GM23248 (cell line): ENCODE measurements at places on chromosomes 2 and 18.

- DNase-seq: no peak
Measured at GRCh38 chr2:224591220-224591619, 6.1 kb upstream of the CUL3 start.

DNA sequence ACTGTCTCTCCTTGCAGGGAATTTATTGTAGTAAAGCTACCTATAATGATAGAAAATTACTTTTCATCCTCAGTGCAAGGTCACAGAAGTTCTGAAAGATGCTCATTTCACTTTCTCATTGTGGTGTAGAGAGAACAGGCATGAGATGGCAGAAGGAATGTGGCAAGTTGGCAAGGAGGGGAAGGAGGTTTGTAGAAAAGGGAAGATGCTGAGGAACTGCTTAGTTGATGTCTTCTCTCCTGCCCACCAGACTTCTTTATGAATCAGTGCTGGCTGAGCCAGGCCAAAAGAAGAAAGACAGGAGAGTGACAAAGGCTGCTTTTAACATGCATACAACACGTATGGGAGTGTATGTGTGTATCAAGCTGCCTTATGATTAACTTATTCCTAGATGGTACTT, 164.4 kb downstream of the PRPF40A start:
- DNase-seq: peak; percentile 28

DNA sequence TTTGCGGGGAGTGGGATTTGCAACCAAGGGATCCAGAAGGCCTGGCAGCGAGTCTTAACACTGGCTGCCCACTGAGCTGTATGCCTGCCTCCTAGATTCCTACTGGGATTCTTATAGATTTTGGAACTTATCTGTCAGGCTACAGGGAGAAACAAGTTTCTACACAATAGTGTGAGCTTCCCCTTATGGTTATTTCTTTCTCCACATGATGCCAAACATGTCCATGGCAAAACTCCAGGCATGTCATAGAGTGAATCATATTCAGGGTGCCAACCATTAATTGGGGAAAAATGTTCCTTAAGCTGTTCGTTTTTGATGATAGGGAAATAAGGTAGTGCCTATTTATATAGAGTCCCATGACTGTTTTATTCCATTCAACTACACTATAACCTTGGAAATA, 1185.2 kb upstream of the CELF4 start:
- no peak for DNase-seq

DNA sequence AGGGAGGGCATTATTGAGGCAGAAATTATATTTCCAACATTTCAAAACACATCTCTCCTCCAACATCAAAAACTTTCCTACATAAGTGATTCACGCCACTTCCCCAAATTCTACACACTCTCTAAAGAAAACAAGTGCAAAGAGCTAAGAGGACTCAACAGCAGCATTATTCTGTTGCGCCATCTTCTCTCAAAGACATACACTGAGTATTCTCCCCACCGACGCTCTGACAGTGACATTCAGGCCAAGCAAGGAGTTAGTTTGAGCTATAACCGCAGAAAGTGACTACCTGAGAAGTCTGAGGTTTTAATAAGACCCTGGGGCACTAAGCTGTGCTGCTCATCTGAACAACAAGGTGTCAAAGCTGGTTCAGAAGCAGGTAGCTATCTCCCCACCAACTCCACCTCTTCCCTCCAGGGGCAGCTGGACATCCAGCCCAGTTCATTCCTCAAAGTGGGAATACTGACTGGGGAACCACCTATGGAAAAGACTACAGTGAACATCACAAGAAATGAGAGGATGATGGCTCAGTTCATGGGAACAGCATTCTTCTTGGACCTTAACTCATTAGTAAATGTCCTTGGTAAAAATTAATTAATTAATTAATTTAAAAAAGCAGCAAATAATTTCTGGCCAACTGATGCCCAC, 309.5 kb upstream of the CCDC68 start:
- DNase-seq: no peak

- DNase-seq: peak; percentile 49
Measured at GRCh38 chr2:192124571-192124970, 70.2 kb downstream of the TMEFF2 start.

- peak; percentile 40 for DNase-seq
Measured at GRCh38 chr2:172283476-172283875, 143.9 kb upstream of the ITGA6 start.

DNA sequence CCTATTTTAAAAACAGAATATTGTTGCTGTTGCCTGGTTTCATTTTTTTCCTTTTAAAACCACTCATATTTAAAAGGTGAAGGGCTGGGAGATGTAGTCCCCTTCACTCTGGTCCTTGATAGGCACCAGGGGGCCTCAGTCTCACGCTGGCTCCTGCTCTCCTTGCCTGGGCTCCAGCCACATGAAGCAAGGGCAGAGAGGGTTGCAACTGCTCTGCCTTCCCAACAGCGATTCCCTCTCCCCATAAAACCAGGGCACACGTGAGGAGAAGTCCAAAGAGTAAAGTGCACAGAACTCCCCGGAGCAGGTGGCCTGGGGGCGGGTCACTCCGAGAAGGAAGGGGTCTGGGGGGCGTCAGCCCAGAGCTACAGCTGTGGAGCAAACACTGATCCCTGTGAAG, 12.8 kb downstream of the TMEM127 start:
- DNase-seq: no peak

- no peak for DNase-seq
Measured at GRCh38 chr2:185208261-185208660, 530.3 kb upstream of the FSIP2 start.

GRCh38 chr18:57791911-57792310, 11.2 kb downstream of the ATP8B1 start:
- DNase-seq: peak; percentile 16

DNA sequence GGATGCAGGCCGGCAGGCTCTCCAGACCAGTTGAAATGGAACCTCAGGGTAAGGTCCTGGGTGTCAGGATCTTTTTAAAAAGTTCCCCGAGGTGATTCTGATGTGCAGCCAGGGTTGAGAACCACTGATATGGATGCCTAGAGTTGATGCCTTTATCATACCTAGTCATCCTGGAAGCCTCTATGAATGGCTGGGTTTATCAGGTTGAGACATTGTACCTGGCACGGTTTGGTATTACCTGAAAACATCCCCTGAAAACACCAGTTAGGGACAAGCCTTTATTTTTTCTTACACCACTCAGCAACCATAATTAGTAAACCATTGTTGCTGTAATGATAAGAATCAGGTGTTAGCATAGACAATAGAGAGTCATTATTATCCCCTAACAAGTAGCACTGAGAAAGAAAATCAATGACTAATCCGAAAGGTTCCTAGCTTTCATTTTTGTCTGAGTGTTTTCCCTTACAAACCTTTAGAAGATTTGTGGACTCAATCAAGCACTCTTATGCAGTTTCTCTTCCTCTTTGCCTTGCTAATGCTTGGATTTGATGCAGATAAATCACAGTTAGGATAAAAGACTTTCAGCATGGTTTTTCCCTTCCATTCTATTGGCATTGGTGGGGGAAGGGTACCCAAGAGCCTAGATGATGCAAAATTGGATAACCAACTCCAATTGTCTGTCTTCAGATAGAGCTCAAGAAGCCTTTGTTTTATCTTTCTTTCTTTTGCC, 116.5 kb upstream of the LYPD6 start:
- DNase-seq: no peak

- no peak for DNase-seq
Measured at GRCh38 chr2:128941751-128942150, 623.1 kb upstream of the HS6ST1 start.

GRCh38 chr2:95284886-95285541, 10.8 kb downstream of the PROM2 start:
- peak; percentile 17 for DNase-seq

- no peak for DNase-seq
Measured at GRCh38 chr2:207321514-207321913, 155.8 kb upstream of the KLF7 start.

GRCh38 chr2:181943411-181944124, 42.1 kb upstream of the PPP1R1C start:
- no peak for DNase-seq

DNA sequence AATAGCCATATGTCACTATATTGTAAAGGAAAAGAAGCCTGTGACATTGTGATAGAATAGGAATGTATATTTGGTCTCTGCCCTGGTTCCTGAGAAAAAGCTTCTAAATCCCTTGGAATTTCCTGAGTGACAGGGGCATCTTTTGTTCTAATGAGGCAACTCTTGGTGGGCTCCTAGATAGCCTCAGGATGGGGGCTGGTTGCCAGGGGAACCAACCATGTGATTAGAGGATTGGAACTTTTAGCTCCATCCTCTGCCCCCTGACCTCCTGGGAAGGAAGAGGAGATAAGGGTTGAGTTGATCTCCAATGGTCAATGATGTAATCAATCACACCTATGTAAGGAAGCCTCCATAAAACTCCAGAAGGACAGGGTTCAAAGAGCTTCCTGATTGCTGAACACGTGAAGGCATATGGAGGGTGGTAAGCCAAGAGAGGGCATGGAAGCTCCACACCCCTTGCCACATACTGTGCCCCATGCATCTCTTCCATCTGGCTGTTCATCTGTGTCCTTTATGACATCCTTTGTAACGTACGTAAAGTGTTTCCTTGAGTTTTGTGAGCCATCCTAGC, 2.9 kb upstream of the ME2 start:
- DNase-seq: no peak

GRCh38 chr2:72173640-72174321, 26.1 kb upstream of the CYP26B1 start:
- DNase-seq: no peak

GRCh38 chr2:157439824-157440186, 4.1 kb downstream of the CYTIP start:
- DNase-seq: no peak

GRCh38 chr2:8288206-8288605, 393.6 kb upstream of the ID2 start:
- no peak for DNase-seq

DNA sequence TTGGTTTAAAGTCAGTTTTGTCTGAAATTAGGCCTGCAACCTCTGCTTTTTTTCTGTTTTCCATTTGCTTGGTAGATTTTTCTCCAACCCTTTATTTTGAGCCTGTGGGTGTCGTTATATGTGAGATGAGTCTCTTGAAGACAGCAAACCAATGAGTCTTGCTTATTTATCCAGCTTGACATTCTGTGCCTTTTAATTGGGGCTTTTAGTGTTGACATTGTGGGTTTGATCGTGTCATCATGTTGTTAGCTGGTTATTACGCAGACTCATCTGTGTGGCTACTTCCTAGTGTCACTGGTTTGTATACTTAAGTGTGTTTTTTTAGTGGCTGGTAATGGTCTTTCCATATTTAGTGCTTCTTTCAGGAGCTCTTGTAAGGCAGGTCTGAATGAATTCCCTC, 18.8 kb downstream of the TMEM87B start:
- peak; percentile 2 for DNase-seq

GRCh38 chr18:72107647-72108383, 436.3 kb downstream of the CBLN2 start:
- no peak for DNase-seq

DNA sequence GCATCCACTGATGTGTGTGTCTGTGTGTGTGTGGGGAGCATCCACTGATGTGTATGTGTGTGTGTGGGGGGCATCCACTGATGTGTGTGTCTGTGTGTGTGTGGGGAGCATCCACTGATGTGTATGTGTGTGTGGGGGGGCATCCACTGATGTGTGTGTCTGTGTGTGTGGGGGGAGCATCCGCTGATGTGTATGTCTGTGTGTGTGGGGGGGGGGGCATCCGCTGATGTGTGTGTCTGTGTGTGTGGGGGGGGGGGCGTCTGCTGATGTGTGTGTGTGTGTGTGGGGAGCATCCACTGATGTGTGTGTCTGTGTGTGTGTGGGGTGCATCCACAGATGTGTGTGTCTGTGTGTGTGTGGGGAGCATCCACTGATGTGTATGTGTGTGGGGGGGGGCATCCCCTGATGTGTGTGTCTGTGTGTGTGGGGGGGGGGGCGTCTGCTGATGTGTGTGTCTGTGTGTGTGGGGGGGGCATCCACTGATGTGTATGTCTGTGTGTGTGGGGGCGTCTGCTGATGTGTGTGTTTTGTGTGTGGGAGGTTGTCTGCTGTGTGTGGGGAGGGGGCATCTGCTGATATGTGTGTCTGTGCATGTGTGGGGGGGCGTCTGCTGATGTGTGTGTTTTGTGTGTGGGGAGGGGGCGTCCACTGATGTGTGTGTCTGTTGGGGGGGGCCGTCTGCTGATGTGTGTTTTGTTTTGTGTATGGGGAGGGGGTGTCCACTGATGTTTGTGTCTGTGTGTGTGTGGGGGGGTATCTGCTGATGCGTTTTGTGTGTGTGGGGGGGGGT, 125.9 kb downstream of the NFATC1 start:
- no peak for DNase-seq

- no peak for DNase-seq
Measured at GRCh38 chr2:42232024-42232423, 62.9 kb downstream of the EML4 start.

GRCh38 chr2:217983276-217984233, 19.2 kb downstream of the TNS1 start:
- no peak for DNase-seq

DNA sequence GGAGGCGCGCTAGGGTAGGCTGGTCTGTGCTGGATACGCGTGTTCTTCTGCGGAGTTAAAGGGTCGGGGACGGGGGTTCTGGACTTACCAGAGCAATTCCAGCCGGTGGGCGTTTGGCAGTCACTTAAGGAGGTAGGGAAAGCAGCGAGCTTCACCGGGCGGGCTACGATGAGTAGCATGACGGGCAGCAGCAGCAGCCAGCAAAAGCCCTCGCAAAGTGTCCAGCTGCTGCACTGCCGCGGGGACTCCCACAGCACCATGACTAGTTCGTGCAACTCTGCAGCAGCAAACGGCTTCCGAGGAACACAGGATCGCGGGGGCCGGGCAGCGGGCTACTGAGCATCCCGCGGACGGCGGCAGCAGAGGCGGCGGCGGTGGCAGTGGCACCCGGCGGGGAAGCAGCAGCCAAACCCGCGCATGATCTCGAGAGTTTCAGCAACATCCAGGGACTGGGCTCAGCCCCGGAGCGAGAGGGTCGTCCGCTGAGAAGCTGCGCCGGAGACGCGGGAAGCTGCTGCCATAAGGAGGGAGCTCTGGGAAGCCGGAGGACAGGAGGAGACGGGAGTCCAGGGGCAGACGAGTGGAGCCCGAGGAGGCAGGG, 368 bp downstream of the TMEFF2 start:
- peak; percentile 68 for DNase-seq

DNA sequence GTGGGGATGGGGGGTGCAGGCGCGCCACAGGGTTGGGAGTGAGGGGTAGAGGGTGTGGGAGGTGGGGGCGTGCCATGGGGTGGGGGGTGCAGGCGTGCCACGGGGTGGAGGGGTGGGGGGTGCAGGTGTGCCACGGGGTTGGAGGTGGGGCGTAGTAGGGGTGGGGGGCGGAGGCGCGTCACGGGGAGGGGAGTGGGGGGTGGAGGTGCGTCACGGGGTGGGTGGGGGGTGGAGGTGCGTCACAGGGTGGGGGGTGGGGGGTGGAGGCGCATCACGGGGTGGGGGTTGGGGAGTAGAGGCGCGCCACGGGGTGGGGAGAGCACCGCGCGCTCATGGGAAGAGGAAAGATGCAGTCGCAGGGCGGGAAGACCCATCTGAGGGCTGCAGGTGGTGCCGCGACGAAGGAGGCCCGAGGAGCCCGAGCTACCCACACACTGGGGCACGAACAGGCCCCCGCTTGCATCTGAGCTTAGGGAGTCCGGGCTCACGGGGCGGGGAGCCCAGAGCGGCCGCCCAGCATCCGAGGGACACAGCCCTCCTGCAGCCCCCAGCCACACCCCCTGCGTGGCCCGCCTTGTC, 37.5 kb downstream of the SNED1 start:
- DNase-seq: no peak

GRCh38 chr2:96103187-96103601, 13.2 kb downstream of the ADRA2B start:
- no peak for DNase-seq

- no peak for DNase-seq
Measured at GRCh38 chr2:33126552-33126951, 179.8 kb downstream of the LTBP1 start.

- peak; percentile 61 for DNase-seq
Measured at GRCh38 chr2:225040856-225041206, 1.4 kb downstream of the DOCK10 start.
